Astrocyte of the spinal cord (primary cell): ENCODE measurements at places on chromosomes 3 and 15.
A peak's percentile ranks its signal among the peaks of the same experiment; 100 is the strongest.

GRCh38 chr15:78695854-78696253, 54.8 kb upstream of the CHRNB4 start:
- DNase-seq = no peak

DNA sequence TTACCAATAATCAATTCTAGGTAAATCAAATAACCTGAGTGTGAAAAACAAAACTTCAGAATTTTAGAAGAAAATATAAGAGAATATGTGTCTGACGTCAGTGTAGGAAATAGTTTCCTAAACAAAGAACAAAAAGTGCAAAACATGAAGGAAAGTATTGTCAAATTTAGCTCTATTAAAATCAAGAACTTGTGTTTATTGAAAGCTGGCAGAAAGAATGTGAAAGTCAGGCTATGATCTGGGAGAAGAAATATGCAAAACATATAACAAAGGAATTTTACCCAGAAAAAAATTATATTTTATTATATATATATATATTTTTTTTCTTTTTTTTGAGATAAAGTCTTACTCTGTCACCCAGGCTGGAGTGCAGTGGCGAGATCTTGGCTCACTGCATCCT, 129.1 kb upstream of the ANKRD28 start:
- DNase-seq = no peak

DNA sequence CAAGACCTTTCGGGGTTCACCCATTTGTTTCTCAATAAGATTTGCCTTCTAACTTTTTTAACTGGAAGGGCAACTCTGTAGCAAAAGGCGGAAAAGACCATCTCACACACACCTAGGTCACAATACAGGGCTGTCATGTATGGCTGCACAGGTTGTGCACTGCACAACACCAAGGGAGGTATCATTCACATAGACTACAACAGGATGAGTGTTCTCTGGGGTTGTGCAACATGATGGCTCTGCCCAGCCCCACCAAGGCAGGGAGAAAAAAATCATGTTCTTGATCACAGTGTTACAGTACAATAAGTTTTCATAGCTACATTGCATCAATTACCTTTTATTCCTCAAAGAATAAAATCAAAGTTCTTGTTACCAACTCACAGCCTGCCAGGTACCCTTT, 52.8 kb downstream of the ANXA2 start:
- DNase-seq = peak; percentile 30

GRCh38 chr3:31567036-31567435, 34.3 kb downstream of the STT3B start:
- no peak for DNase-seq

GRCh38 chr3:172653004-172653572, 57.8 kb downstream of the NCEH1 start:
- no peak for DNase-seq

DNA sequence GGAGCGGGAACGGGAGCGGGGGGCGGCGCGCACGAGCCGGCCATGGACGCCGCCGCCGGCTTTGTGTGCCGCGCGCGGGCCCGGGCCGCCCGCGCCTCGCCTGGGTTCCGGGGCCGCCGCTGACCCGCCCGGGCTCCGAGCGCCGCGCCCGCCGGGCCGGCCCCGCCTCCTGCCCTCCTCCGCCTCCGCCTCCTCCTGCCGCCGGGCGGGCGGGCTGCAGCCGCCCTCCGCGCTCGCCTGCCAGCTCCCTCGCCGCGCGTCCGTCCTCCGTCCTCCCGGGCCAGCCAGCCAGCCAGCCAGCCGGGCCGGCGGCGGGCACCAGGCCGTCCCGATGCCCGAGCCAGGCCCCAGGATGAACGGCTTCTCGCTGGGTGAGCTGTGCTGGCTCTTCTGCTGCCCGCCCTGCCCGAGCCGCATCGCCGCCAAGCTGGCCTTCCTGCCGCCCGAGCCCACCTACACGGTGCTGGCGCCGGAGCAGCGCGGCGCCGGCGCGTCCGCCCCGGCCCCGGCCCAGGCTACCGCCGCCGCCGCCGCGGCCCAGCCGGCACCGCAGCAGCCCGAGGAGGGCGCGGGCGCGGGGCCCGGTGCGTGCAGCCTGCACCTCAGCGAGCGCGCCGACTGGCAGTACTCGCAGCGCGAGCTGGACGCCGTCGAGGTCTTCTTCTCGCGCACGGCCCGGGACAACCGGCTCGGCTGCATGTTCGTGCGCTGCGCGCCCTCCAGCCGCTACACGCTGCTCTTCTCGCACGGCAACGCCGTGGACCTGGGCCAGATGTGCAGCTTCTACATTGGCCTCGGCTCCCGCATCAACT, at the start of gene ABHD17C:
Gene ABHD17C (plus strand): TSS at position 212 of the 812 bp plus-strand sequence. CDS start 120 bp downstream, at position 332.
- peak; percentile 58 for DNase-seq

- DNase-seq = no peak
These were observed 64.4 kb downstream of the LRRC28 start for GRCh38 chr15:99315636-99316035.
